ENCODE measurements at places on chromosomes 6 and 20.
A peak's percentile ranks its signal among the peaks of the same experiment; 100 is the strongest.

- peak; percentile 80 for DNase-seq
These were observed 23.2 kb downstream of the PSMB1 start for GRCh38 chr6:170529839-170530469.

- no peak for DNase-seq
These were observed 37.1 kb downstream of the MAN1A1 start for GRCh38 chr6:119312441-119312840.

- DNase-seq, result no peak
These were observed 1.3 kb upstream of the KIAA0408 start for GRCh38 chr6:127460465-127460864.

DNA sequence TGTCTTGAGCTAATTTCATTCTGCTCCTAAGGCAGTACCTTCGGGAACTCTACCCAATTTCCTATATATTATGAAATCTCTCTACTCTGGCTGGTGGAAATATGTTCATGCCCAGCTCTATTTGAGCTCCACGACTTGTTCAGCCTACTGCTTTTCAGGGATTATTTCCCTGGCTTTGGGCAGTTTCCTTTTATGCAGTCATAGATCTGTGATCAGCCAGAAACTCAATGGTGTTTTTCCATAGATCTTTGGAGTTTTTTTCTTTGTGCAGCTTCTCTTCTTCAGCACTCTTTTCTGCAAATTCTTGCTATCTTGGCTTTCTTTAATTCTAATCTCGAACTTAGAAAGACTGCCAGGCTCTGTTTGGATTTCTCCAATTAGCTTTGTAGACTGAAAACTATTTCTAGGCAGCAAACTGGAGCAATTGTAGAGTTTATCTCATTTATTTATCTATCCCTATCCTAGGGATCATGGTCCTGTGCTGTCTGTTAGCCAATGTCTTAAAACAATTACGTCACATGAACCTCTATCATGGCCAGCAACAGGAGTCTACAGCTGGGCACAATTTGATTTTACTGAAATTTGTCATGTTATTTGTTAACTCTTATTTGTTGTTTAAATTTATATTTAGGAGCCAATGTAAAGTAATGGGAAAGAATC lies 328.4 kb downstream of the BCKDHB start:
- DNase-seq, result no peak

DNA sequence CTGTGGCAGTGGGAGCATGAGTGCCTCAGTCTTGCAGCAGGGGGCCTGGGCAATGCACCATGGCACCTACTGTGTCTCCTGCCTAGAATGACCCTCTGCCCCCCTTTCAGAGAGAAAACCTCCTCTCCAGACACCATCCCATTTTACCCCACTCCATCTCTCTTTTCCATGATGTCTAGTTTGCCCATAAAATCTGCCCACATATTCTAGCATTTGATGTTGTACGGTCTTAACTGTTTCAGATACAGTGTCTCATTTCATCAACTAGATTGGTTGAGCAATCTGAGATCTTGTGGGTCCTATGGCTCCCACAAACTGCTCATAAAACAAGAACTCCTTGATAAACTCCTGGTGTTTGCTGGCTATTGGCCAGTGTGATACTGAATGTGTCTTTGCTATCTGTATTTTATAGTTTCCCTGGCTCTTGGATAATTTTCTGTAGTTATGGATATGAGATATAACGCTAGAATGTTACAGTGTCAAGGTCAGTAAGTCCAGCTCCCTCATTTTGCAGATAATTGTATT lies 8.1 kb downstream of the PNPLA1 start:
- DNase-seq, result no peak

All from EH (cell line).